GM23248 (cell line): ENCODE measurements at places on chromosomes 12 and 14. TPM values are rescaled to one million over a fixed set of nuclear protein-coding genes. Genes with fewer than 3 reads are reported as not detected.

Gene KRT4
- 0.22 TPM in 1 of 2 replicates, not detected in the other for total RNA-seq

- H3K27ac ChIP-seq = no peak overlapping the region
- peaks cover 8% of the 10 kb centered on the region; the same call in 1 of the 2 replicates for H3K36me3 ChIP-seq
- H3K4me3 ChIP-seq = no peak overlapping the region
These were observed 32.1 kb downstream of the TECPR2 start for GRCh38 chr14:102394717-102395375.

DNA sequence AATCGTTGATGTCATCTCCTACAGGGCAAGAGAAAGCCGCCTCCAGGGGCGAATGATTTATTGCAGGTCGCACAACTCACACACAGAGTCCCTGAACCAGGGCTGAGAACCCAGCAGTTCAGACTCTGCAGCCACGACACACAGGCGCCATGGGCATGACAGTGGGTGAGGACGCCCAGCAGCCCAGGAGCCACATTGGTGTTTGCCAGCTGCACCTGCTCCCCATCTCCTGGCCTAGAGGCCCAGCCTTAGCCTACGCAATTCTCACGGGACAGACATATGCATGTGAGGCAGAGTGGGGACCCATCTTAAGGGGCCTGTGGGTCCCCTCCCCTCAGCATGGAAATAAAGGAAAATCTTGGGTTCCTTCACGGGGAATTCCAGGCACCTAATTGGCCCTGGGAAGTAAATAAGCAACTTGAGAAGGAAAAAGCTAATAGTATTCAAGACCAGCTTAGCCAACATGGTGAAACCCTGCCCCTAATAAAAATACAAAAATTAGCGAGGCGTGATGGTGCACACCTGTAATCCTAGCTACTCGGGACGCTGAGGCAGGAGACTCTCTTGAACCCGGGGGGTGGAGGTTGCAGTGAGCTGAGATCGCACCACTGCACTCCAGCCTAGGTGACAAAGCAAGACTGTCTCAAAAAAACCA is 69.3 kb downstream of the RIMBP2 start:
- H3K4me3 ChIP-seq = no peak overlapping the region
- H3K27me3 ChIP-seq = no peaks in the 10 kb centered on the region
- no peak overlapping the region for H3K27ac ChIP-seq
- no peak for DNase-seq

Gene DNAJC22
- 1.5 and 2.5 TPM in 2 replicates for total RNA-seq

DNA sequence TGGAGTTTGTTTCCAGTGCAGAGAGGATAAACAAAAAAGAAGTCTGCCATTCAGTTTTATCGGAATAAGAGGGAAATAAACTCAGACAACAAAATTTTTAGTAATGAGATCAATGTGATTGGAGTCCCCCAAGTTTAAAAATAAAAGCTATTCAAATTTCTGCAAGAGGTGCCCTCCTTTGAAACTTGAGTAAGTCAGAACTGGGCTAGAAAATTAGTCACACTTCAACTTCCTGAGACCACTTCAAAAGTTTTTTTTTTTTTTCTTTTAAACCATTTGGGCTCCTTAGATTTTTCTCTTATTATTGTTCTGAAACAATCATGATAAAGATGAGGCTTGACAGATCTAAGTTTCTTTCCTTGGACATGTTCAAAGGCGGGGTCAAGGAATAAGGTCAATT is 3.2 kb downstream of the DACT1 start:
- H3K4me3 ChIP-seq = no peak overlapping the region
- H3K27me3 ChIP-seq = no peaks in the 10 kb centered on the region
- H3K27ac ChIP-seq = no peak overlapping the region
- no peak for DNase-seq

Gene CSRP2
- total RNA-seq = 53.0 and 62.2 TPM in 2 replicates

- H3K27me3 ChIP-seq = no peaks in the 10 kb centered on the region
- peaks cover 54% of the 10 kb centered on the region for H3K4me1 ChIP-seq
- DNase-seq = no peak
- H3K27ac ChIP-seq = peak overlapping the region; percentile 77; the same call in 1 of the 2 replicates
- no peak overlapping the region for H3K4me3 ChIP-seq
- no peaks in the 10 kb centered on the region for H3K36me3 ChIP-seq
These were observed 26.2 kb downstream of the WNK1 start for GRCh38 chr12:778615-779014.

Gene TSFM
- total RNA-seq = 13.0 and 37.9 TPM in 2 replicates

GRCh38 chr14:104196461-104197140 is 58.2 kb downstream of the KIF26A start:
- no peaks in the 10 kb centered on the region for H3K36me3 ChIP-seq
- H3K27me3 ChIP-seq = no peaks in the 10 kb centered on the region
- H3K27ac ChIP-seq = no peak overlapping the region
- no peaks in the 10 kb centered on the region for H3K4me1 ChIP-seq
